ENCODE measurements at places on chromosomes 5 and 9. TPM values are rescaled to one million over a fixed set of nuclear protein-coding genes. Genes with fewer than 3 reads are reported as not detected.

The OR1Q1 gene
- not detected for total RNA-seq

The SPATA31D4 gene
- total RNA-seq, result not detected

The AQP7 gene
- total RNA-seq, result 150 TPM

The ENG gene
- total RNA-seq, result 139 TPM

The FGF18 gene
- 30.4 TPM for total RNA-seq

The LRRC19 gene
- not detected for total RNA-seq

The SLC6A3 gene
- not detected for total RNA-seq

The CYLC2 gene
- total RNA-seq, result not detected

DNA sequence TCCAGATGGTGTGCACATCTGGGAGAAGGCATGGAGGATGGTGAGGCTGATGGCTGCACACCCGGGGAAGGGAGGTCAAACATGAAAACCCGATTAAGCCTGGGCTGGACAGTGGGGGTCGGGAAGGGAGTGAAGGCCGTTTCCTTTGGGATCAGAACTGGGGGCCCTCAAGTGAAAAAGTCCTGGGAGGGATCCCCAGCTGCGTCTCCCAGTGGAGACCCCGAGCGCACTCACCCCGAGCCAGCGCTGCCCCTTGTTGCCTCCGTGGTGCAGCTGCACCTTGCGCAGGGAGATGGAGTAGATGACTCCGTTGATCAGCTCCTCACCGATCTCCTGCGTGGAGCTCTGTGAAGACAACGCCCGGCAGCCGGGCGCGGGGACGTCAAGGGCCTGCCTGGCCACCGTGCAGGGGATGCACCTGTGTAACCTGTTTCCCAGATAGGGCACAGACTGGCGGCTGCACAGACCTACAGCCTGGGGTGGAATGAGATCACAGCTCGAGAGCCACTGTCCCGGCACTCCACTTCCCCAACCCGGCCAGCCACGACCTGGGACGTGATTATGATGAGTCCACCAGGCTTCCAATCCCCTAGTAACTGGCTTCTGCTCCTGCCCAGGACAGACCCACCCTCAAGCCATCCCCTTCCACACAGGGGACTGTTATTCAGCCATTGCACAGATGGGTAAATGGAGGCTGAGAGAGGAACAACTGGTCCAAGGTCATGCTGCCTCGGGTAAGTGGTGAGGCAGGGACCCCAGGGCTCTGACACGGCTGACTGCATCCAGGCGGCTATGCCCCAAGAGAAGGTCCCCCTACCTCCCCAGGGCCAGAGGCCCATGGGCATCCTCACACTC is 9.0 kb downstream of the RALGDS start:
- H3K36me3 ChIP-seq, result peaks cover 48% of the 10 kb centered on the region
- no peak for DNase-seq
- H3K4me1 ChIP-seq, result peaks cover 54% of the 10 kb centered on the region
- H3K4me3 ChIP-seq, result no peak overlapping the region

GRCh38 chr5:124736082-124736804 is 10.2 kb downstream of the ZNF608 start:
- peak overlapping the region; percentile 55 for H3K27ac ChIP-seq
- peak overlapping the region; percentile 56 for H3K4me3 ChIP-seq
- no peaks in the 10 kb centered on the region for H3K27me3 ChIP-seq
- no peak for DNase-seq
- peaks cover 74% of the 10 kb centered on the region for H3K4me1 ChIP-seq

GRCh38 chr5:80254767-80255430 is 949 bp downstream of the SERINC5 start:
- H3K36me3 ChIP-seq, result no peaks in the 10 kb centered on the region
- peaks cover 59% of the 10 kb centered on the region for H3K4me1 ChIP-seq
- H3K4me3 ChIP-seq, result peak overlapping the region; percentile 91
- DNase-seq, result no peak

- no peak overlapping the region for H3K4me3 ChIP-seq
- DNase-seq, result no peak
Measured at GRCh38 chr9:7640231-7640630, 159.3 kb downstream of the DMAC1 start.

- no peaks in the 10 kb centered on the region for H3K36me3 ChIP-seq
- H3K4me1 ChIP-seq, result no peaks in the 10 kb centered on the region
- no peak overlapping the region for H3K4me3 ChIP-seq
Measured at GRCh38 chr5:3376611-3377010, 219.0 kb upstream of the IRX1 start.

DNA sequence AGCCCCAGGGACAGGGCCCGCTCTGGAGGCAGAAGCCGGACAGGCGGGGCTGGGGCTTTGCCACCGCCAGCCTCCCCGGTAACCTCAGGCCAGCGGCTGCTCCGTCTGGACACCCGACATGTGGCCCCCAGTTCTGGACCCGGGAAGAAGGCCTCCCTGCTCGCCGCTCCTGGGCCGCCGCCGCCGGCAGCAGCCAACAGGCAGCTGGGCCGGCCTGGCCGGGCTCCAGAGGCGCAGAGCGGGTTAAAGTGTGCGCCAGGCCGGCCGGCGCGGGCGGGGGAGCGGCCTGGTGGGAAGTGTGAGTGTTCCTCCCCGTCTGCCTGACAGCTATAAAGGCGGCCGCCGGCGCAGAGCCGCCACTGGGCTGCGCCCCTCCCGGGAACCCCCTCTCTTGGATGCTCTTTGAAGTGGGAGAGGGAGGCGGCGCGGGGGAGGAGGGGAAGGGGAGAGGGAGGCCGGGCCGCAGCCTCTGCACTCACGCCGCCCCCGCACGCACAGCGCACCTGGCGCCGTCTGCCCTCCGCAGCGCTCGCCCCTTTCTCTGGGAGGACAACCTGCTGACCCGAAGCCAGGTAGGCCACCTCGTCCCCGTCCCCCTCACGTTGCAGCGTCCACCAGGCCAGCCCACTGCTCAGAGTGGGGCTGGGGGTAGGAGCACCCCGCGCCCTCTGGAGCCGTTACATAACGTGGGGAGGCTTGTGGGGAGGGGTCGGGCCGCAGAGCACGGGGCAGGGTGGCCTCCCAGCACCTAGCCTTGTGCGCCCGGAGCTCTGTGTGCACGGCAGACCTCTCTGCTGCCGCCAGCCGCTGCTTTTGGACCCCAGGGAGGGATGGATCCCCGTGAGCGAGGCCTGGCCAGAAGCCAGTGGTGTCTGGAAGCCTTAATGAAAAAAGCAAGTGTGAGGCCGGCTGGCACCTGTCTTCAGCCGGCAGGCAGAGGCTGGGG is at the start of gene ADAMTSL2:
TSS of gene ADAMTSL2 (plus strand) at position 359 of the 946 bp plus-strand sequence. CDS start 2,009 bp downstream, outside the sequence.
- peak; percentile 84 for DNase-seq
- H3K4me3 ChIP-seq, result peak within 1 kb of the TSS; percentile 69
- H3K36me3 ChIP-seq, result no peaks in the 10 kb centered on the region
- peaks cover 25% of the 10 kb centered on the region for H3K27me3 ChIP-seq
- H3K4me1 ChIP-seq, result peaks cover 60% of the 10 kb centered on the region

DNA sequence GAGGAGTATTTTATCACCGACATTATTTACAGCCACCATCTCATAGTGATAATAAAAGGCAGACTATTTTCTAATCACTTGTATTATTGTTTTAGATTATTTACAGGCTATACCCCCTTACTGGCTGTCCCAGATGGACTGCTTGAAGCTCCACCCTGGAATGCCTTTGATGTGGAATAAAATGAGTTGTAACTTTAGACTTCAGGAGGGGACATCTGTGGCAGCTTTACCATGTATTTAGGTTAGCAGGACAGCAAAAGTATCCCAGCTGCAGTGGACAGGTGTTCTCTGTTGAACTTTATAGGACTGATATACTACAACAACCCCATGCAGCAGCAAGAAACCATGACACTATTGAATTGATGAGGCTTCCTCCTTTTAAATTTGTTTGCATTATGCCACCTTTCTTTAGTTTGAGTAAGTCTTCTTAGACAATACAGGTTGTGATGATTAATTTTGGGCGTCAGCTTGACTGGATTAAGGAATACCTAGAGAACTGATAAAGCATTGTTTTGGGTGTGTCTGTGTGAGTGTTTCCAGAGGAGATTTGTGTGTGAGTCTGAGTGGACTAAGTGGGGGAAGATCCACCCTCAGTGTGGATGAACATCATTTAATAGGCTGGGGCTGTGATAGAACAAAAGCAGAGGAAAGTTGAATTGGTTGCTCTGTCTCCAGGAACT is 29.2 kb upstream of the C9orf57 start:
- H3K27ac ChIP-seq, result no peak overlapping the region
- no peaks in the 10 kb centered on the region for H3K4me1 ChIP-seq
- H3K36me3 ChIP-seq, result no peaks in the 10 kb centered on the region
- no peaks in the 10 kb centered on the region for H3K27me3 ChIP-seq
- no peak overlapping the region for H3K4me3 ChIP-seq

- H3K4me3 ChIP-seq, result no peak overlapping the region
- no peaks in the 10 kb centered on the region for H3K36me3 ChIP-seq
- H3K27me3 ChIP-seq, result peaks cover 59% of the 10 kb centered on the region
- no peak overlapping the region for H3K27ac ChIP-seq
Measured at GRCh38 chr9:129702589-129703520, 37.4 kb downstream of the PRRX2 start.

DNA sequence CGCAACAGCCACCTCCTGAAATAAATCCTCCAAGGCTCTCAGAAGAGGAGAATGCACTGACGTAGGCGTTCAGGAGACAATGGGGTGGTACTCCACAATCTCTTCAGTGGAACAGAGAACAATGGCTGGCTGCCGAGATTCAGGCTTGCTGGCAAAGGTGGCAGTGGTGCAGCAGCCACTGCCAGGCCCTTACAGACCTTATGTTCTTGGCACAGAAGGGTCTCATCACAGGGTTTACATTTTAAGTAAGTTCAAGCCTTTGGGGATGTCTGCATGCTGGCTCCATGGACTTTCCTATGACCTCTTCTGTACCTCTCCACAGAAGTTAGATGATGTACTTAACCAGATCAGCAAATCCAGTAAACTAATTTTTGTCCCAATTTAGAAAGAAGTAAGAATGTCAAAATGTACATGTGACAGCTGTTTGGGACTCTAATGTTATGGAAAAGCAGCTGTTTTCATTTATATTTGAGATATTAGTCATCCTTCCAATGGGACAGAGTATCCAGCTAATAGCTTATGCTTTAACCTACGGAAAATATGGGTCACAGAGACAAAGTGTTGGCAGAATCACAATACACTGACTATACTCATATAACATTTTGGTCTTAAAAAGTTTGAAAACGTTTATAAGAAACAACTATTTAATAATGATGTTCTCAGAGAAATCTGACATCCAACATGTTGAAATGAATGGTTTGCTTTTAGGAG is 180.9 kb downstream of the MAPKAP1 start:
- no peak overlapping the region for H3K4me3 ChIP-seq
- peaks cover 61% of the 10 kb centered on the region for H3K4me1 ChIP-seq
- no peaks in the 10 kb centered on the region for H3K36me3 ChIP-seq
- peak; percentile 70 for DNase-seq

GRCh38 chr5:25286319-25286718 is 641.5 kb upstream of the CDH10 start:
- H3K27ac ChIP-seq, result no peak overlapping the region
- no peak overlapping the region for H3K4me3 ChIP-seq
- no peaks in the 10 kb centered on the region for H3K4me1 ChIP-seq
- H3K27me3 ChIP-seq, result no peaks in the 10 kb centered on the region

- no peaks in the 10 kb centered on the region for H3K36me3 ChIP-seq
- peaks cover 12% of the 10 kb centered on the region for H3K4me1 ChIP-seq
- no peaks in the 10 kb centered on the region for H3K27me3 ChIP-seq
- no peak for DNase-seq
Measured at GRCh38 chr5:34597034-34598027, 58.8 kb upstream of the RAI14 start.

DNA sequence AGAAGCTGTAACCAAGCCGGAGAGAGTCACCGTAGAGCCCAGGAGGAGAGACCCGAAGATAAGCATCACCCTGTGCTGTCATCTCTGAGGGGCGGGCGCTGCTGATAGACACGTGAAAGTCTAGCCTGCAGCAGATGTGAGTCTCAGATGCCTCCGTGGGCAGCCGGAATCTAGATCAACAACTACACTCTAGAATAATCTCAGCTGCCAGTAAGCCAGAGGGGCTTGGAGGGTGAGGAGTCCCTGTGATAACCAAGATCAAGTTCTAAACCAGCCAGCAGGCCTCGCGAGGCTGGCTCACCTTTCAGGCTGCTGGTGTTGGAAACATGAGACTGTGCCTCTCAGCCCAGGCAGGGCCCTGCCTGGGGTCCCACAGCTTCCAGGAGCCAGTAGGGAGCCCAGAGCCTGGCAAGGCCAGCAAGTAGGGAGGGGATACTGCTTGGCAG is 54.1 kb downstream of the DAPK1 start:
- H3K36me3 ChIP-seq, result no peaks in the 10 kb centered on the region
- no peaks in the 10 kb centered on the region for H3K4me1 ChIP-seq
- no peak overlapping the region for H3K4me3 ChIP-seq
- H3K27ac ChIP-seq, result no peak overlapping the region

DNA sequence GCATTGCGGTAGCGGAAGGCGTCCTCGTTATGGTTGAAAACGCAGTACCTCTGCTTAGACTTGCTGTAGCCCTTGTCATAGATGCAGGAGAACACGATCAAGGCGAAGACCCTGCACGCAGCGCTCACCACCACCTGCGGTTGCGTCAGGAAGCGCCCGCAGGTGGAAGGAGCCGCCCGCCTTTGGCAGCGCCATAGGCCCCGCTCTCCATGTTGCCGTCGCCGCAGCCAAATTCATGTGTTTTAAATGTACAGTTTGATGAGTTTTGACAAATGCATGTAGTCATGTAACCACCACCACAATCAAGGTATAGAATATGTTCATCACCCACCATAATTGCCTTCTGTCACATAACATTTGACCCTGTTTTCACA is 84.9 kb upstream of the CEP78 start:
- H3K4me3 ChIP-seq, result no peak overlapping the region
- no peaks in the 10 kb centered on the region for H3K36me3 ChIP-seq
- no peaks in the 10 kb centered on the region for H3K4me1 ChIP-seq

Data from left ventricle myocardium inferior (tissue), 1 donor.